Activated CD4-positive, alpha-beta T cell treated with anti-CD3 and anti-CD28 coated beads for 48 hours (primary cell): ENCODE measurements at places on chromosomes 12 and 14.

GRCh38 chr12:94621662-94622359, 28.5 kb downstream of the TMCC3 start:
- DNase-seq, result peak; percentile 63

DNA sequence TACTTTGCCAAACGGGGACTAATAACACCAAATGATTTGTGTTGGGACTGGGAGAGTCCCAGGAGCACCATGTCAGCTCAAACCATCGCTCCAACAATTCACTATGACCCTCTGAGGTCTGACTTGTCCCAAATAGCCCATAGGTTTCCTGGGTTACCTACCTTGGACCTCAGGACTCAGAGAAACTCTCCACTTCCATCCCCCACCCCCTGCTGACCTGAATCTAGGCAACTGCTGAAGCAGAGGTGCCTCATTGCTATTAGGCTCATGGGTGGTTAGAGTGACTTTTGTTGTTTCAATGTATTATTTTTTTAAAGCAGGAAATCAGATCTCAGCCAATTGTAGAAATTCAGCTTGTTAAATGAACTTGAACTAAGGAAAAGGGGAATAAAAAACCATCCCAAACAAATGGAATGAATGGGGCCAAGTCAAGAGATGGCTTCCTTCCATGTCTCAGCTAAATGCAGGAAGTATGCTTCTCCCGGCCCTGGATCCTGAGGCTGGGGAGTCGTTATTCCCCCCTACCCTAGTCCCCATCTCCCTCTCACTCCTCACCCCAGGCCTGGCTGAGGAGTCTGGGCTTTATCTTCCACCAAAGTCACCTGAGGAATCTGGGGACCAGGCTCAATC, 80.9 kb upstream of the SLC24A4 start:
- no peak for DNase-seq

DNA sequence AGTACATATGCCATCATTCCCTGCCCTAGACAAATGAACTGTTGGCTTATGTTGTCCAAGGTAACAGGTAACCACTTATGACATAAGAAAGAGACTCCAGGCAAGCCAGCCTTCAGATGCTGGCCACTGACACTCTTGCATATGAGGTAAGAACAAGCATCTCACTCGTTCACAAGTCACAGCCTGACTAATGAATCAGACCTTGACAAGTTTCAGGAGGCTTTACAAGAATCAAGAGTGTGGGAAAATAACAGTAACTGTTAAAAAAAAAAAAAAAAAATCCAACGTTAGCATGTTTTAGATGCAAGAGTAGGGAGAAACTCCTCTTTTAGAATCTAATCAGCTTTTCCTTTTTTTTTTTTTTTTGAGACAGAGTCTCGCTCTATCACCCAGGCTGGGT, 40.7 kb downstream of the ZFYVE1 start:
- DNase-seq, result no peak

- no peak for DNase-seq
Measured at GRCh38 chr12:39161465-39162085, 256.2 kb upstream of the CPNE8 start.

GRCh38 chr12:26097046-26097878, 27.6 kb downstream of the BHLHE41 start:
- peak; percentile 67 for DNase-seq

GRCh38 chr14:24100197-24100981, 6.3 kb downstream of the PCK2 start:
- no peak for DNase-seq

GRCh38 chr12:124734224-124734788, 129.4 kb downstream of the SCARB1 start:
- DNase-seq, result no peak

GRCh38 chr14:94774344-94775090, 4.6 kb upstream of the GSC start:
- DNase-seq, result no peak

DNA sequence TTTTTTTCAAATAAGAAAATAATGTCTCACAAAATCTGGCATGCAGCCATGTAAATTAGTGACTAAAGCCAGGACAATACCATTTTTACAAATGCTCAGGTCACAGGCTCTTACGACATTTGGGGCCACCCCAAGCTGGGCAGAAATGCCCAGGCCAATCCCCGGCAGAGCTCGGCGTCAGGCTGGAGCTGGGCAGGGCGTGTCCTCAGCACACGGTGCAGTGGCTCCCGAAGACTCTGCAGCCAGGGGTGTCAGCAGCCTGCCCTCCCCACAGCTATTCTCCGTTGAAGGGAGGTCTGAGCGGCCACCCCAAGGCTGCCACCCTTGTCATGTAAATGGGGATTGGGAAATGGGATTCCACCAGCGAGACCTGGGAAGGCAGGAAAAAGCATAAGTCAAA, 158.6 kb downstream of the DICER1 start:
- DNase-seq, result no peak

- DNase-seq, result no peak
Measured at GRCh38 chr14:97021001-97021400, 223.8 kb downstream of the VRK1 start.

DNA sequence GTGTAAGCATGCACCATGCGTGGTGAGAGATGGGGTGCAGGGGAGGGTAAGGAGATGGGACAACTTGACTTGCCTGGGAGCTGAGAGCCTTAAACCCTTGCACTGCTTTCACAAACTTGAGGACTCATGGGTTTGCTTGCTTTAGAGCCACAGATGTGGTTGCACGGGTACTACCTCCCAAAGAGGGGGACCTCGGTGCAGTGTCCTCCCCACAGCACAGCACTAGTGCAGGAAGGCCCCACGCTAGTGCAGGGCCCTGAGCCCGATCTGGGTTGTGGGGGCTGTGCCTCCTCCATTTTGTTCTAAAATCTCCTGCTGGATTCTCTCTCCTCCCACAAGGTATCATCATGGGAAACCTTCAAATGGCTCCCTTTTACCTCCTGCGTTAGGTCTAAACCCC, 11.2 kb downstream of the KRT72 start:
- DNase-seq, result no peak

DNA sequence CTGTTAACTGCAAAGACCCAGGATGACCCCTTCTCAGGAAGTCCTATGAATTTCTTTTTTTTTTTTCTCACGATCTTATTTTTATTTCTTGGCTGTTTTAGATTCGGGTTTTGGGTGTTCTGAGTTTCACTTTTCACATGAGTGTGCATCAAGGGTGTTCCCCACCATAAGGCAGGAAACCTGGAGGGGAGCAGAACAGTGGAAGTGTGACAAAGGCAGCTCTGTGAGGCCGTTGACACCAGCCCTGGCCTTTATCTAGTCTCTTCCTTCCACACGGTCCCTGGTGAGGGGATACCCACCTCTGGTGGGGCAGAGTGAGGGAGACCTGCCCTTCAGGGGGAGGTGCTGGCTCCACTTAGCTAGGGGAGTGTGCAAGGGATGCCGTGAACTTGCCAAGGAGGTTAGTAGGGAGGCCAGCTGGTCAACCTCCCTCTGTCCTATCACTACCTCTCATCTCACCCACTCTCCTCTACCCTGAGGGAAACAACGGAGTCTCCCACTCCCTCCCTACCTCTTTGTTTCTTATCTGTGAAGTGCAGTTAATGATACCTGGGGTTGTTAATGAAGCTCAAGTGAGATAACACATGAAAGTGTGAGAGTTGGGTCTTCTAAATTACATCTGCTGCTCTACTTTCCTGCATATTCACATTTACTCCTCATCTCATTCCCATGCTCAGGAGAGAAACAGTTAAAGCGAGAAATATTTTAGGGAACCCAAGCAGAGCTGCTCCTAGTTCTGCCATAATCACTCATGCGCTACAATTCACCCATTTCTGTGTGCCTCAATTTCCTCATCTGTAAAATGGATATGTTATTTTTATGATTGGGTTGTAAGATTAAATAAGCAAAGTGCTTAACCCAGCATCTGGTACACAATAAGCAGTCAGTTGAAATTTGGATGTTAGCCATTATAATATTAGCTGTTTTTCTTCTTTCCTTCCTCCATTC, 4.4 kb upstream of the GALNT6 start:
- peak; percentile 40 for DNase-seq

GRCh38 chr12:116916714-116917114, 6.0 kb downstream of the FBXW8 start:
- DNase-seq, result peak; percentile 40

DNA sequence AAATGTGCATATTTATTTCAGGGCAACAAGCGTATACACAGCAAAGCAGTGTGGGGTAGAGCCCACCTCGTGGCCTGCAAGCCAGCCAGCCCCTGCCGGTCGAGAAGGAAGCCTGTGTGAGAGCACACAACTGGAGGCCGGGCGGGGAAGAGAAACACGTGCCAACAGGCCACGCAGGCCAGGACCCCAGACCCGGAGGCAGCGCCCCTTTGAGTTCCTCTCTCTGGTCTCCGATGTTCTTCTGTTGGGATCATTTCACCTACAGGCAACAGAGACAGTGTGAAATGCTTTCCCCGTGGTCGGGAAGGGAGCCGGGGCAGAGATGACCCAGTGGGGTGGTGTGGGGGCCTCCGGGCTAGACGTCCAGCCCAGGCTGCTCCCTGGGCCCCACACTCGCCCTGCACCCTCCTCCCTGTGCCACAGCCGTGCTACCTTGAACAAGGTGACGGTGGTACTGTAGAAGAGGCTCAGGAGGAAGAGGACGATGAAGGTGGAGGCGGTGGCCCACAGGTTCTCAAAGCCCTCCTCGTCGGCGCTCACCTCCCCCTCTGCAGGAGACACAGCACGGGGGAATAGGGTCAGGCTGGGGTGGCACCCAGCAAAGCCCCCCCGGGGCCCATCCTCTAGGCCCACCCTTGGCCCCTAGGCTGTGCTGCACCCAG, 325.5 kb downstream of the TMEM121 start:
- no peak for DNase-seq

DNA sequence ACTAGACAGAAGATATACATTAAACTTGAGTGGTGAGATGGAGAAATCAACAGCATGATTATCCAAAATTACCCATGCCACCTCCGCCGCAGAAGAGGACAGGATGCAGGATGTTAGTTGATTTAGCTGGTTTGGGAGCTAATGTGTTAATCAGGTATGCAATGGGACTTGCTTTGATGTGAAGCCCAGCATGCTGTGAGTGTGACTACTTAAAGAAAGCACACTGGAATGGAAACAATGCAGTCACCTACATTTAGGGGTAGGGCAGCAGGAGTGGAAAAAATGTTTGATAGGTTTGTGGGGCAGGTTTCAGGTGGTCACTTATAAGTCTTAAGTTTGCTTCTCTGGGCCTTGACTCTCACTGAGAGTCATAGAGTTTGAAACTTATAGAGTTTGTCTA, 170.0 kb upstream of the DAAM1 start:
- DNase-seq, result no peak
